Dermis blood vessel endothelial cell (primary cell): ENCODE measurements at places on chromosomes 5 and 9. TPM values are rescaled to one million over a fixed set of nuclear protein-coding genes. Genes with fewer than 3 reads are reported as not detected.

DNA sequence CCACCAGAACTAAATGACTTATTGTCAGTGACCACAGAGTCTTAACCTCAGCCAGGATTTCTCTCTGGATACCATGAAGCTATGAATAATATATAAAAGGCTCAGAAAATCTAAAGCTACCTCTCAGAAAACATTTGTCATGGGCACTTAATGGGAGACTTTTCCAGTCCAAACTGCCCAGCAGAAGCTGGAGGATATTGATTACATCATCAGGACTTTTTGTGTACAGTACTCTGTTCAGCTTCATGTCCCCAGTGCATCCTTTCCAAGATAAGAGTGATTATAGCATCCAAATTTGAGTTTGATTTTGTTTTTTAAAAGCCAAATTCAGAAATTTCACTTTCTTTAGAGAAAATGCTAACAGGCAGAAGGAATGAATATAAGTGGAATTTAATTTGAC is 123.9 kb upstream of the C6 start:
- DNase-seq = no peak

GRCh38 chr9:94664801-94665200 is 25.5 kb upstream of the FBP1 start:
- DNase-seq = no peak

The SOX30 gene
- under 0.01 and 0.09 TPM in 2 replicates for total RNA-seq

The OTULINL gene
- total RNA-seq = 0.34 and 0.56 TPM in 2 replicates

- no peak for DNase-seq
Measured at GRCh38 chr5:79590396-79590999, 21.7 kb upstream of the TENT2 start.

- no peak for DNase-seq
Measured at GRCh38 chr5:172223901-172224873, 30.2 kb downstream of the EFCAB9 start.

GRCh38 chr9:82957529-82958379 is 105.2 kb downstream of the RASEF start:
- DNase-seq = no peak

- no peak for DNase-seq
Measured at GRCh38 chr5:318341-318897, 3.1 kb upstream of the AHRR start.

The ZNF483 gene
- 1.8 and 3.2 TPM in 2 replicates for total RNA-seq

GRCh38 chr5:109739741-109740728 is 50.3 kb downstream of the MAN2A1 start:
- peak; percentile 21 for DNase-seq

- DNase-seq = no peak
Measured at GRCh38 chr5:64637144-64637543, 53.2 kb upstream of the SHISAL2B start.

GRCh38 chr5:14868771-14869170 is 2.8 kb downstream of the ANKH start:
- DNase-seq = no peak

The RLN2 gene
- total RNA-seq = 1.6 TPM in 1 of 2 replicates, not detected in the other

DNA sequence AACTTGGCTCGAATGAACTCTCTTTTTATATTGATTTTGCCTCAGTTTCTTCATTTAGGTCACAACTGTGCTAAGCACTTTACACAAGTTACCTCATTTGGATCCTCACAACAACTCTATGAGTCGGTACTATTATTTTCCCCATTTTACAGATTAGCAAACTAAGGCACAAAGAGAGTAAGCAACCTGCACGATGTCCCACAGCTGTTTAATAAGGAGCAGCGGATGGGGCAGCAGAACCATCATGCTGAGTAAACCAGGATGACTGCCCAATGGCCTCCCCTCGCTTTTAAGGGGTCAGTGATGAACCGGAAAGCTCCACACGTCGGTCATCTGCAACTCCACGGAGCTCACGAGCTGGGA is 607 bp downstream of the PRELID2 start:
- peak; percentile 12 for DNase-seq

DNA sequence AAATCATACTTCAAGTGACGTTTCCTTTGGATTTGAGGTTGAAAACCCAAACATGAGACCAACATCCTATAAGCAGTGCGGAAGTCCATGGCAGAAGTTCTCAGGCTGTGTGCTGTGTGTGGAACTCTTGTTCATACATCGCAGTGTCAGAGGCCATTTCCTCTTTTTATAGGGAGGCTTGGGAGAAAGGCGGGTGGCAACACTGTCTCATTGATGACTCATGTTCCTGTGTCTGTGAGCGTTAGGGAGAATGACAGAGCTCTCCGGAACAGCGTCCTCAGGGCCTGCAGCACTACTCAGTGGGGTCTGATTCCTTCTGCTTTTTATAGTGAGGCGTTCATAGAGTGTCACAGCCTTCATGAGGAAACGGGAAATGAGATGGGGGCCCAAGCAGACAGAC is 98.8 kb upstream of the BASP1 start:
- DNase-seq = peak; percentile 99

GRCh38 chr5:111929261-111929660 is 172.3 kb upstream of the NREP start:
- DNase-seq = no peak

- DNase-seq = no peak
Measured at GRCh38 chr9:133850161-133850560, 112.0 kb upstream of the SARDH start.

GRCh38 chr5:158268286-158268685 is 409.3 kb upstream of the CLINT1 start:
- DNase-seq = no peak

- no peak for DNase-seq
Measured at GRCh38 chr5:56566374-56567249, 248.7 kb upstream of the MAP3K1 start.

The OR13C2 gene
- total RNA-seq = not detected in 2 replicates

GRCh38 chr9:76718166-76718565 is 46.1 kb upstream of the PCA3 start:
- DNase-seq = no peak

DNA sequence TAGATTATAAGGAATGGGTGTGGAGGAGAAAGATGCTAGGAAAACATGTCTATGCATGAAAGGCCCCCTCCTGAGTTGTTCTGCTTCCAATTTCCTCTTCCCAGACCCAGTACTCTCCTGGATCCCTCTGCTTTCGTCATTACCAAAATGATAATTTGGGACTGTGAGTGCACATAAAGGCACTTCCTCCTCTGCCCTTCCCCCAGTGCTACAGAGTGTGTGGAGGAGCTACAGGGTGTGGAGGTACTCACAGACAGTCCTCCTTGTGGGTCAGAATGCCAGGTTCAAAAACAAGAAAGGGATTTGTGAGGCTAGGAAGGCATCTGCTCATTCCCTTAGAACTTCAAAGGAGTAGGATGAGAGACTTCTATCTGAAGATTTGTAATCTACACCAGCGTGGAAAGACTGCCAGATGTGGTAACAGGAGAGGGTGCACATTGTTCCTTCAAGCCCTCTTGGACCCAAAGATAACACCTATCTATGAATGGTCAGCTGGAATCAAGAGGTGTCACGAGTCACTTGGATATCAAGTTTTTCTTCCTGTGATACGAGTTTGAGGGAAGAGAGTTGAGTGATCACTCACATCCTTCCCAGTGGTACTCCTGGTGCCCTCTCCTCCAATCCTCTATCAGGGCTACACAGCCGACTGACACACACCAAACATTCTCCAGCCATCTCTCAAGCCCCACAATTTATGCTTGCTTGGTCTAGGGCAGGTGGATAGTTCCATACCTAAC is 201.1 kb downstream of the EPB41L4A start:
- DNase-seq = no peak

The MAMDC2 gene
- total RNA-seq = 2.9 and 6.7 TPM in 2 replicates

- no peak for DNase-seq
Measured at GRCh38 chr9:34558919-34559623, 30.5 kb downstream of the CNTFR start.

DNA sequence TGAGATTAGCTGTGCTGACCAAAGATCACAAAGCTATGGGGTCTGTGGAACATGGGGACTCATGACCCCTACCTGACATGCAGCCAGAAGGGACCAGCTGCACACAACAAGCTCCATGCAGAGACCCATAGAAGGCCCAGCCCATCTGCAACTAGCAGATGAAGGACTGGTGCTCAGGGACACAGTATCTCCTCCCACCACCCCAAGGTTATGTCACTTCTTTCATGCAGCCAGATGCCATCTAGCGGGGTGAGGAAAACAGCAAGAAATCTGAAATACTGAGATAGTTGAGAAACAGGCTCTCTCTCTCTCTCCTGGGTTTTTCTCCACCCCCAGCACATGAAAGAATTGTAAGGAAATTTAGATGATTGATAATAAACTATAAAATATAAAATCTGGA is 161.3 kb upstream of the DAPK1 start:
- peak; percentile 20 for DNase-seq

DNA sequence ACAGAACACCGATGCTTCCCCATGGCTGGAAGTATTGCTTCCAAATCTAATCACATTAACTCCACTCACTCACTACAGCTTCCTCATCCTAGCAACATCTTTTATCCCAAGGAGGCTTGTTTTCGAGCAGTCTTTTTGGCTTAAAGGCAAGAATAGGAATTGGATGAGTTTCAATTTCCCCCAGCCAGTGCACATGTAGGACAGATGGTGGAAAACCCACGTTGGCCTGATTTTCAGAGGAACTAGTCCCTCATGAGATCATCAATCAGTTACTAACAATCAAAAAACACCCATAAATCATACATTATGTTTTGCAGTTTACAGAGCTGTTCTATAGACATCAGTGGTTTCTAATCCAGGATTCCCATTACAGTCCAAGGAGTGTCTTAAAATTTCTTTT is 48.5 kb upstream of the AGXT2 start:
- no peak for DNase-seq

DNA sequence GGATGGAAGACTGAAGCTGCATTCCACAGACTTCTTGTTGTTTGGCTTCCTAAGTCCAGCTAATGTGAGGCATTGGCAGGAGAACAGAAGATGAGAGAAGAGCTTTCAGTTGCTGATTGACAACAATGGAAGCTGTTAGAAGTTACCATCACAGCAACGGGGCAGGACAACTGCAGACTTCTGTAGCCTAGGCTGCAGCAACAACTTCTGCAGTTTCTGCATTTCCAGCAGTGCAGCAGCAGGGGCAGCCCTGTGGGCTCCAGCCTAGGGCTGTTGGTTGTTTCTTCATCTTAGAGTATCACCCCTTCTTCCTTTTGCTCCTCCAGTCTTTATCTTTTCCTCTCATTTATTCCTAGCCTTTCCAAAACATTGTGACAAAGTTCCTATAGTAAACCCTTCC is 528.8 kb upstream of the PTGER4 start:
- DNase-seq = no peak

GRCh38 chr9:95504053-95504963 is 12.5 kb downstream of the PTCH1 start:
- DNase-seq = no peak

DNA sequence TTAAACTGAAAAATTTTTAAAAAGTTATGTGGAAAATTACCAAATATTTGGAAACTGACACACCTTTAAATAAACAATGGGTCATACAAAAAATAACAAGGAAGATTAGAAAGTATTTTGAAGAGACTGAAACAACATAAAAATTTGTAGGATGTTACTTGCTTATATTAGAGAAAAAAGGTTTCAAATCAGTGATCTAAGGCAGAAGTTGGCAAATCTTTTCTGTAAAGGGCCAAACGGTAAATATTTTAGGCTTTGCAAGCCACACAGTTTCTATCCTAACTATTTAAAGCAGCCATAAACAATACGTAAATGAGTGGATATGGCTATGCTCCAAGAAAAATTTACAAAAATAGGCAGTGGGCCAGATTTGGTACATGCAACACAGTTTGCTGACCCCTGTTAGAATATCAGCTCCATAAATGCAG is 81.3 kb downstream of the OXCT1 start:
- DNase-seq = peak; percentile 83

The SLCO4C1 gene
- 0.14 and 0.17 TPM in 2 replicates for total RNA-seq

DNA sequence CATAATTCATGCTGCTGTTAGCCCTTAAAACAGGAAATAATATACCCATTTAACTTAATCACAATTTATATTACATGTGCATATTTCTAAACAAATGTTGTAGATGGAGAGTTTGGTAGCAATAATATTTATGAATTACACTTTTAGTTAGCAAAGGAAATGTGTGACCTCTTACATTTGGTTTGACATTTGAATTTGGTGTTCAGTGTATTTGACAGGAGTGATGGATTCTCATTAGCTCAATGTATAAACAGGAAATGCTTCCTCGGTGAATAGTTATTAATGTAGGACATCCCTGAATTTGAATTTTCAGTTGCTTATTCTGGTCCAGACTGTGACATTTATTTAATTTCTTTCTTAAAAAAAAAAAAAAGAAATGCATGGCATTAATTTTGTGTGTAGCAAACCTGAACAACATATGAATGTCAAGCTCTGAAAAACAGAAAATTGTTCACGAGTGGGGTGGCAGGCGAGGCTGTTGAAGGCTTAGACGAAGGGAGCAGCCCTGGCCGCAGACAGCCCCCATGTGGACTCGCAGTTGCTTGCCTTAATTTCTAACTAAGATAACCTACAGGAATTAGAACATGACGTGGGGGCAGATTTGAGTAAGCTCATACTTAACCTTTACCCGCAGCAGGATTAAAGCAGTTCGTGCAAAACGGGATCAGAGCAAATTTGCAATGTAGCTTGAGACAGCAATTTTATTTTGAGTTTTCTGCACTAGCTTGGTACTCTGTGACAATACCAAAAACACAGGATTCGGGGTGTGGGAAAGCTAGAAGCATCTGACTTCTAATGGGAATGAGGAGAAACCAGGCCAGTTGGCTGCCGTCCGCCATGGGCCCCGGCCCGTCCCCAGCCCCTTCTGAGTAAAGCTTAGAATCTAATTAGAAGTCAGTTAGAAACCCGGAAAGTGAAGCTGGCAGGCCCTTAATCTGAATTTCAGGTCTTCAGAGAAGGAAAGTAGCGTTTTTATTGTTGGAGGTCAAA is 134.3 kb downstream of the MACROH2A1 start:
- DNase-seq = no peak

DNA sequence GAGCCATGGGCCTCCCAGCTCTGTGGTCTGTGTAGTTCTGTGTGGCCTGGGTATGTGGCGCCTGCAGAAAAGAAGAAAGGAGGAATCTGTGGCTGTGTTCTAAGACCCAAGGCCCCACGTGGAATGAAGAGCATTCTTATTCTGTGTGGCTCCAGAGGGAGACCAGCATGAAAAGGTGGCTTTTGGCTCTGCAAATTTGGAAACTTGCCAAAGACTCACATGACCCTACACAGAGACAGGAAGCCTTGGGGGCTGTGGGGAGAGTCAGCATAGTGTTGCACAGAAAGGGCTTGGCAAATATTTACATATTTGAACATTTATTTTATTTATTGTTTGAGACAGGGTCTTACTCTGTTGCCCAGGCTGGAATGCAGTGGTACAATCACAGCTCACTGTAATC is 193.3 kb downstream of the TMEM38B start:
- no peak for DNase-seq

The GPR150 gene
- total RNA-seq = 0.05 and 0.17 TPM in 2 replicates

The GABBR2 gene
- 0.68 and 1.7 TPM in 2 replicates for total RNA-seq

DNA sequence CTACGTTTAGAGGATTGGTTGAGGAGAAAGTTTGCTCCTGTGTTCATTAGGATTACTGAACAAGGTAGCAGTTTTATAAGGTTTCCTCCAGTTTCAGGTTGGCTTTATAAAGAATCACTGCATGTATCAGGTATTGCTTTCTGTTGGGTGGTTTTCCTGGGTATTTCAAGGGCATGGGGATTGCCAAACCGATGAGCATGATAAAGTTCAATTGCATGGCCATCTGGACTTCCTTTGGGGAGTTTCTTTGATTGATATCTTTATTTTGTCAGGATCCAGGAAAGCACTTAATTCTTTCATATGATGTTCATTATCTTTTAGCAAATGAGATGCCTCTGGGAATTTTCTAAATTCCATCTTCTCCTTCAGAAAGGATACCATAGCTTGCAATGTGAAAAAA is 10.3 kb upstream of the GABBR2 start:
- no peak for DNase-seq

- no peak for DNase-seq
Measured at GRCh38 chr9:123470121-123470782, 114.3 kb downstream of the CRB2 start.

GRCh38 chr5:123671042-123671441 is 159.1 kb downstream of the CSNK1G3 start:
- peak; percentile 77 for DNase-seq
